ENCODE measurements at places on chromosomes 11 and 22.
A peak's percentile ranks its signal among the peaks of the same experiment; 100 is the strongest.

- DNase-seq = peak; percentile 43
These were observed 46.5 kb downstream of the FBLN1 start for GRCh38 chr22:45548991-45549761.

DNA sequence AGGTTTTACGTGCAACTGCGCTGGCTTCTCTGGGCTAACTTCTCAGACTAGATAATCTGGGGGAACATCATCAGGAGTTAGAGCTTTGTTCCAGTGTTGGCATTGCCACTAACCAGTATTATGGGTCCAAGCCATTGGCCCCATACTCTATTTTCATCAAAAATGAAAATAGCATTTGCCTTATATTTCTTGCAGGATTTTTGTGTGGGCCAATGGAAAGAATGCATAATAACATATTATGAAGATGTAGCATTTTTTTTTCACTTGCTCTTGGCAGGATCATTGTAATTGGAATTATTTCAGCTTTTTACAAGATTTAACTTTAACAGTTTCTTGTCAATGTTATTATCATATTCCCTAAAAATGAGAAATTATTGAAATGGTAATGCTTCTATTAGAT is 16.1 kb downstream of the ARHGAP42 start:
- DNase-seq = no peak

DNA sequence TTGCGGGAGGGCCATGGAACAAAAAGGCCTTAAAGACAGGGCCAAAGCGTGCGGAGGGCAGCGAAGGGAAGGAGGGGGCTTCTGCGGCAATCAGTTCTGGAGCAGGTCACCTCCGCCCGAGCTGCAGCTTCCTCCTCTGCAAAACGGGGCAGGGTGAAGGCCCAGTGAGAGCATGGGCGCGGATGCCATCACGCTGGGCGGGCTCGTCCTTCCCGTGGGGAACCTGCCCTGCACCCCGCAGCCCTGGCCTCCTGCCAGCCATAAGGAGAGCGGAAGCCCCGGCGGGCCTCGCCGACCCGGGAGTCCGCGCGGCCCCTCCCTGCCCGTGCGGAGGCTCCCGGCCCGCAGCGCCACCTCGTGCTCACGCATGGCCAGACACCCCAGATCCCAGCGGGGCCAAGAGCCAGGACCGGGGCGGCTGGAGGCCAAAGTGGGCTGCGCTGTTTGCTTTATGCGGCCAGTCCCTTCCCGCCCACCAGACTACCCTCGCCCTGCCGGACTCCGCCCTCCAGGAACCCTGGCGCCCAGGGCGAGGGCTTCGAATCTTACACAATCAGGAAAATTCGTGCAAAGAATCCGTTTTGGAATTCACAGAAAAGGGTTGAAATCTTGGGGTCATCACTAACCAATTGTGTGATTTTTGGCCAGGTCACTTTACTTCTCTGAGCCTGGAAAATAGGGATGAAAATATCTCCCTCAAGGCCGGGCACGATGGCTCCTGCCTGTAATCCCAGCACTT is 16.1 kb downstream of the TSKU start:
- DNase-seq = peak; percentile 88

DNA sequence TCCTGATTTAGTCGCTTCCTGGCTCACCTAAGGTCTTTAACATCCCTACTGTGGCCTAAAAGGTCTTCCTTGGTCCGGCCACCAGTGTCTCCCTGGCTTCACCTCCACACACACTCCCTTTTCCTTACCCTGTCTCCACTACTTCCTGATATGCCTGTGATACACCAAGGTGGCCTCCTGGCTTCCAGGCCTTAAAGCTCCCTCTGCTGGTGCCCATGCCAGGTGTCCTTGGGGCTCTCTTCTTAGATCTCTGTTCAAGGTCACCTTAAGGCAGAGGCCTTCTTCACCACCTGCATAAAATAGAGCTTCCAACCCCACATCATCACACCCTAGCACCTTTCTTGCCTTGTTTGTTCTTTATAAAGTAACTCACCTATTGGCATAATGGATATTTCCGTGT is 787.7 kb downstream of the NTM start:
- DNase-seq = no peak

DNA sequence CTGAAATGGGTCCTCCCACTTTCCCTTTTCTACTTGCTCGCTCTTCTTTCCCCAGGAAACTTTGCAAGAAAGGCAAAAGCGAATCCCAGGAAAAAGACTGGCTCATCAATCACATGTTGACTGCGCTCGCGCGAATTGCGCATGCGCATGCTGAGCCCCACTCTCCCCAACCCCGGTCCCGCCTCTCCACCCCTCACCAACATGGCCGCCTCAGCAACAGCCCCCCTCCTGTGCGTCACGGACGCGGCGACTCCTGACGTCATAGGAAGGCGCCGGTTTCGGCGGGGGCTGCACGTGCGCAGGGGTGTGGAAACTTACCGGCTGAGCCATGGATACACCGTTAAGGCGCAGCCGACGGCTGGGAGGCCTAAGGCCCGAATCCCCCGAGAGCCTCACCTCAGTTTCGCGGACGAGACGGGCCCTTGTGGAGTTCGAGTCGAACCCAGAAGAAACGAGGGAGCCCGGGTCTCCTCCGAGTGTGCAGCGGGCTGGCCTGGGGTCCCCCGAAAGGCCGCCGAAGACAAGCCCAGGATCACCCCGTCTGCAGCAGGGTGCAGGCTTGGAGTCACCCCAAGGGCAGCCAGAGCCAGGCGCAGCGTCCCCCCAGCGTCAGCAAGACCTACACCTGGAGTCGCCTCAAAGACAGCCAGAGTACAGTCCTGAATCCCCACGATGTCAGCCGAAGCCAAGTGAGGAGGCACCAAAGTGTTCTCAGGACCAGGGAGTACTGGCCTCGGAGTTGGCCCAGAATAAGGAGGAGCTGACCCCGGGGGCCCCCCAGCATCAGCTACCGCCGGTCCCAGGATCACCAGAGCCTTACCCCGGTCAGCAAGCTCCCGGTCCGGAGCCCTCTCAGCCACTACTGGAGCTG is at the start of gene CCDC86:
CCDC86 (plus strand) TSS at position 317 of the 871 bp plus-strand sequence; CDS start at position 329, 12 bp downstream.
- peak; percentile 96 for DNase-seq

- no peak for DNase-seq
These were observed 64.0 kb upstream of the TNRC6B start for GRCh38 chr22:40113696-40114095.

DNA sequence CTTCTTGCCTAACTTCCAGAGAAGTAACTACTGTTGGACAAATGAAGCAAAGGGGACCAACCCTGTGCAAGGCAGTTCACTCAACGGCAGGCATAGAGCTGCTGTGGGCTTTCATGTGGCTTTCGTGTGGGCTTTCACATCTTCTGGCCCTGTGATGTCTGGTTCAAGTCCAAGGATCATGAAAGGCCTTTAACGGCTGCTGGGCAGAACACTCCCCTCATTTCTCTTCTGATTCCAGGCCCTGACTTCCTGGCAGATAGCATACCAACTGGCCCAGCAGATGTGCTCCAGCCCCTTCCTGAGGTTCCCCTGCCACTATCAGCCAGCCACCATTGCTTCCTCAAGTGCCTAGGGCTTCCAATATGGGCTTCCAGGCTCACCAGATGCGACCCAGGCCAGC is 28.7 kb upstream of the CTR9 start:
- no peak for DNase-seq

DNA sequence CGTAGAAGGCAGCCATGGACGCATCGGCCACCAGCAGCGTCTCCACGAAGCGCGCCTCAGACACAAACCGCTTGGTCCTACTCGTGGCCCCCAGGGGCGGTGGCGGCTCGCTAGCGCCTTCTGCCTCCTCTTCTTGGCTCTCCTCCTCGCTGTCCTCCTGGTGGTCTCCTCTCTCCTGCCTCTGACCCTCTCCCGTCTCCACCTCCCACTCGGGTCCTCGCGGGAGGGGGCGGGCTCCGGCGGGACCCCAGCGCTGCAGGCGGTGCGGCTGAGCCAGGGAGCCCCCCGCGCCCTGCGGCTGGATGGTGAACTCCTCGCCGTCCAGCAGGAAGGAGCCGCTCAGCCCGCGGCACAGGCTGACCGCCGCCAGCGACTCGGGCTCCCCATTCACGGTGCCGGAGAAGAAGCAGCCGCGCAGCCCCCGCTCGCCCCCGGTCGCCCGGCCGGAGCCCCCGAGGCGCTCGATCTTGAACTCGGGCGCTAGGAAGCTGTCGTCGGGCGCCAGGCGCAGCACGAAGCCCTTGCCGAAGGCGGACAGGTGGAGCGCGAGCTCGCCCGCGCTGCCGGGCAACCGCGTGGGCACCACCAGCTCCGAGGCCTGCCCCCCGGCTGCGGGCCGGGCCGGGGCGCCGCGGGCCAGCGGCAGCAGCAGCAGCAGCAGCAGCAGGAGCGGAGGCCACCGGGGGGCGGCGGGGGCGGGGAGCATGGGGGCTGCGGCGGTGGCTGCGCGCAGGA is 661 bp downstream of the ADAMTS8 start:
- no peak for DNase-seq

GRCh38 chr11:117903505-117904382 is 25.5 kb downstream of the TMPRSS13 start:
- no peak for DNase-seq

DNA sequence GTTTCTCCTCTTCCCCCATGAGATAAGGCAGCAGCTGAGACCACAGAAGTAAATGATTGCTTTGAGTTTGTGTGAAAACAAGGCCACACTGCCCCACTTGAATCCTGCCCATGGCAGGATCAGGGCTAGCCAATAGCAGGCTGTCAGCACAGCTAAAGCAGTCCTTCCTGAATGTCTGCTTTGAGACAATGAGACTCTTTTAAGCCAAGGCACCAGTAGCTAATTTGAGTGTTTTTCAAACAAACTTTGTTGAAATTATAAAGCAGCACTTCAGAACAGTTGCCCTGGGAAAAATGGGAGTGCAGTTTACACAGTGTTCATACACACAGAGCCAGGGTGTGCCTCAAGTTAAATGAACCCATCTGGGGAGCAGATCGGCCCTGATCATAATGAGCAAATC is 103.5 kb upstream of the OR5AK2 start:
- DNase-seq = peak; percentile 29

DNA sequence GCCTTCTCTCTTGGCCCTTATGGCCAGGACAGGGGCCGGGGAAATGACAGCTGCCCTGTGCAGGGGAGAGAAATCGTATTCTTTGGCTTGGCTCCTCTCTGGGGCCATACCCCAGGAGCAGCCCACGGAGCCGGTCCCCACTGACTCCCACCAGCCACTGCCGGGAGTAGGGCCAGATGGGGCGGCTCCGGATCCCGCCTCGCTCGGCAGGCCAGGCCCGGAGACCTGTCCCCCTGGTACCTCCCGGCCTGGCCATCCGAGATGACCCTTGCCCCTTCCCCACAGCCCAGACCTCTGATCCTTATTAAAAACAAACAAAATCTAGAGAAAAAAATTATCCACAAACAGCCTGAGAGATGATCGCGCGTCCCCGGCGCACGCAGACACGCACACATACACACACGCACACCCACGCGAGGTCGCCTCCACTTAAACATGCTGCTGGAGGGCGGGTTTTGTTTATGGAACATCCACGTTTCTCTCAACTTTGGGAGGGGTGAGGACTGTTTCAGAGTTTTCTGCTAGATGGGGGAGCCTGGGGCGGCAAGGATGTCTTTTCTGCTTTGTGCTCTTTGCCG is 59.1 kb downstream of the IGLL1 start:
- DNase-seq = peak; percentile 19

- no peak for DNase-seq
These were observed 65.5 kb upstream of the EMID1 start for GRCh38 chr22:29139965-29140782.

DNA sequence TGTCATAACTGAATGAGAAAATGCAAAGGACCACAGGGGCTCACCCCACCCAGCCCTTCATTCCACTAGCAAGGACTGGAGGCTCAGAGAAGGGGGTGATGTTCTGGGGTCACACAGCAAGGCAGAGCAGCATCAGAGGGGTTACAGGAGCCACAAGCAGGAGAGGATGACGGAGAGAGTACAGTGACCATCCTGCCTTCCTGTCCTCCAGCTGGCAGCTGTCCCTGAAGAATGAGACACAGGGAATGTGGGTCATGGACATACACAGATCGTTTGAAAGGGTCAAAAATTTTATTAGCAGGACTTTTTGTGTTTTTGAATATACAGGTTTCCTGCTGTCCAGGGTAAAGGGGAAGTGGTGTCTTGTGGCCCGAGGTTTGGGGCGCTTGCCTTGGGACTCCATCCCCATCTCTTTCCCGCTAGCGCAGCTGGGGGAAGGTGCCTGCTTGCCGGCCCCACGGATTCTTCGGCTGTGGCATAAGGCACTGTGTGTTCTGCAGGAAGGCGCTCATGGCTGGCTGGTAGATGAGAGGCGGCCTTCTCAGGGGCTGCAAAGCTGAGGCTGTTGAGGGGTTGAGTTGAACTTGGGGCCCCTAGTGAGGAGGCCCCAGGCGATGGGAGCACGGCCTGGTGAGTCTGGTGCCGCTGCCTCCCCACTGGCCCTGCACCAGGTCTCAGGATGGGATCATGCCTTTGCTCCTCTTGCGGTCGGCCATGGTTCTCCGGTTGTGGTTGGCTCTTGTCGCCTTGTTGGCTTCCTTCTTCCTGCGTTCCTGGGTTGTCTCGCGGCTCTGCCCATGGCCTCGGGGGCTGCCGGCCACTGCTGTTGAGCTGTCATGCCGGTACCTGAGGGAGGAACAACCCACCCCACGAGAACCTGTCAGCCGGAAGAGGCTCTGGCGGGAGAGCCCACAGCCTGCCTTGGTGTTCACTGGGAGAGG is 21.4 kb downstream of the UQCR10 start:
- DNase-seq = no peak

GRCh38 chr11:87971354-87971753 is 203.9 kb downstream of the RAB38 start:
- no peak for DNase-seq

DNA sequence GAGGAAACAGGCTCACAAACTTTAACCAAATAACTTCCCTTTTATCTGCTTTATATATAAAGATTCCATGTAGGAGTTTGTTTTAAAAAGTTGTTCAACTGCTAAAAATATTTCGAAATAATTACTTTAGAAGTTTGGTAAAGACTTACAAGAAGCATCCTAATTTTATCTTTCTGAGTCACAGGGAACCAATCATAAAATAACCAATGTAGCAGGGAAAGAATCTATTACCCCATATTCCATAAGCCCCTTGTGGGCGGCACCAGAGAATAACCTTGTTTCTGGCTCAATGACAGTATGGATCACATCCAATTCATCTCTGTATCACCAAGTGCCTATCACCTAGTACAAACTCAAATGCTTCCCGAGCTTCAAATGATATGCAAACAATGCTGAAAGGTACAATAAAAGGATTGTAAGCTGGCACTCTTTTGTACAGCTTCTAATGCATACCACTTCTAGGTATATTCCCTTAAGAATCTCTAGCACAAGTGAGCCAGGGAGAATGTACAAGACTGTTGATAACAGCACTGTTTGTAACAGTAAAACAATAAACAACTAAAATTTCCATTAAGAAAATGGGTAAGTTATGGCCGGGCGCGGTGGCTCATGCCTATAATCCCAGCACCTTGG is 158.4 kb downstream of the ATG16L2 start:
- DNase-seq = no peak

GRCh38 chr22:49764127-49764581 is 63.5 kb downstream of the BRD1 start:
- no peak for DNase-seq

GRCh38 chr22:22099833-22100812 is 117.5 kb upstream of the TOP3B start:
- no peak for DNase-seq

- DNase-seq = no peak
These were observed 86.8 kb downstream of the PTPRJ start for GRCh38 chr11:48066881-48067800.

Data from body of pancreas (tissue), 4 donors.